Left hindlimb (tissue), 1 donor: ENCODE measurements at places on chromosomes 5 and 9.

DNA sequence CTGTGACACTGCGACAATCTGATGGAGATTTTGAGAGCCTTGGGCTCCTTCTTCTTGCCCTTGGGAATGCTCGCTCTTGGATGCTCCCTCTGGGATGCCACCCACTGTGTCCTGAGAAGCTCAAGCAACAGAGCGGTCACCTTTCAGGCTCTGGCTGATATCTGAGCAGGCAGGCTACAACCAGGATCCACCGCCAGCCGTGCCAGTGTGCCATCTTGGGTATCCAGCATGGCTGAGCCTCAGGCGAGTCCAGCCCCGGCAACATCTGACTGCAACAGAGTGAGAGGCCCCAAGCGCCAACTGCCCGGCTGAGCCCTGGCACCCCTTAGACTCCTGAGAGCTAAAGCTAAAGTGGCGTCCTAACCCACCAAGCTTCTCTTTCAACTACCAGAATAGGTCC, 202.1 kb downstream of the IRX2 start:
- DNase-seq: no peak

- DNase-seq: no peak
Measured at GRCh38 chr5:7867260-7867659, 1.6 kb downstream of the FASTKD3 start.

GRCh38 chr9:4620057-4620765, 41.9 kb upstream of the PLPP6 start:
- DNase-seq: no peak

GRCh38 chr9:20224756-20225155, 397.5 kb downstream of the MLLT3 start:
- no peak for DNase-seq

DNA sequence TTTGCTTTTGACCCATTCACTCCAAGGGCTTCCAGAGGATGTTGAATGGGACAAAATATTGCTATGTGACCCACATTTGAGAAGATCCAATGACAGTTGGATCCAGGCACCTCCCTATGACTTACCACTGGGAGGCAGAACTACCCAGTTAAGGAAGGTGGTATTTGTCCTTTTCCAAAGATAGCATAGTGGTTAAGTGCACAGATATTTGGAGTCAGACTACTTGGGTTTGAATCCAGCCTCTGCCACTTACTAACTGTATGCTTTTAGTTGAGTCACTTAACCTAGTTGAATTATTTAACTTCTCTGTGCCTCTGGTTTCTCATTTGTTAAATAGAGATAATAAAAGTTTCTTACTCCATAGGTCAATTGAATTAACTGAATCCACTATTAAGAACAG, 74.5 kb upstream of the PALM2AKAP2 start:
- no peak for DNase-seq

DNA sequence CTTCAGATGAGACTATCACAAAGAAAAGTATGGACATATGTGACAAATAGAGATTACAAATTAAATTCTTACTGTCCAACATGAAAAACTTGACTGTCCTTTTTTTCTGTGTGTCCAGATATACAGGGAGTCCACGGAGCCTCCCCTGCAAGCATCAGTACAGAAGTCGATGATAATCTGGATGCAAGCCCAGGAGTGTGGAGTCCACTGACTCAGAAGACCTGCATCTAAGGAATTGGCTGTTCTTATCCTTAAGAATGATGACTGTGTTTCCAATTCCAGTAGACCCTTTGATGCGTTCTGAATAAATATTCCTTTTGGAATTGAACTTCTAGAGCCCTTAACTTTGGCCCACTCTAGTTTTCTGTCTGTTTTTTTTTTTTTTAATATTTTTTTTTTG, 56.7 kb upstream of the TAF11L2 start:
- DNase-seq: no peak

- no peak for DNase-seq
Measured at GRCh38 chr5:147558826-147559225, 49.0 kb upstream of the DPYSL3 start.

DNA sequence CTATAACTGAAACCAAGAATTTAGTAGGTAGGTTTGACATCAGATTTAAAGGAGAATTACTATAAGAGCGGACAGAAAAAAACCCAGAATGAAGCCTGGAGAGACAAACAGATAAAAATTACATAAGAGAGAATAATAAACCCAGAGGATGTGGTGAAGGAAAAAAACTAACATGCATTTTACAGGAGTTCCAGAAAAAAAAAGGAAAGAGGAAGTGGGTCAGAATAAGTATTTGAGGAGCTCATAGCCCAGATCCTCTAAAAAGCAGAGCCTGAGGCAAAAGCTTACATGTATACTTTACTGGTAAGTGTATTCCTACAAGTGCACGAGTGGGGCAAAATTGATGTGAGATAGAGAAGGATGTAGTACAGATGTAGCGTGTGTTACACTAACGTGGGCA, 43.1 kb upstream of the NAA35 start:
- no peak for DNase-seq

GRCh38 chr9:132069046-132069898, 10.4 kb downstream of the MED27 start:
- no peak for DNase-seq

DNA sequence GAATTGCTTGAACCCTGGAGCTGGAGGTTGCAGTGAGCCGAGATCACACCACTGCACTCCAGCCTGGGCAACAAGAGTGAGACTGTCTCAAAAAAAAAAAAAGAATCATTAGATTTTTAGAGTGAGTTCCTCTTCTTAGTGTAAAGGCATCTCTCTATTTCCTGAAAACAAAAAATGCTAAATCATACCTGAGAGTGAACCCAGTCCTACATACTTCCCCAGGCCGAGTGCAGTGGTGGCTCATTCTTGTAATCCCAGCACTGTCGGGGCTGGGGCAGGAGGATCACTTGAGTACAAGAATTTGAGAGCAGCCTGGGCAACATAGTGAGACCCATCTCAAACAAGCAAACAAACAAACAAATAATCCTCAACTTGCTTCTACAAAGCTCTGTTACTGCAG, 38.2 kb upstream of the LPAR1 start:
- no peak for DNase-seq

GRCh38 chr9:85258823-85259370, 482.9 kb downstream of the AGTPBP1 start:
- peak; percentile 77 for DNase-seq

- DNase-seq: no peak
Measured at GRCh38 chr9:96108691-96109380, 193.1 kb downstream of the HSD17B3 start.

GRCh38 chr5:159385536-159385935, 55.2 kb upstream of the IL12B start:
- DNase-seq: no peak

GRCh38 chr9:85417674-85418073, 324.1 kb downstream of the AGTPBP1 start:
- no peak for DNase-seq

GRCh38 chr9:15231788-15232635, 75.0 kb downstream of the TTC39B start:
- DNase-seq: no peak

- DNase-seq: no peak
Measured at GRCh38 chr9:122254761-122255160, 9.9 kb downstream of the RBM18 start.

DNA sequence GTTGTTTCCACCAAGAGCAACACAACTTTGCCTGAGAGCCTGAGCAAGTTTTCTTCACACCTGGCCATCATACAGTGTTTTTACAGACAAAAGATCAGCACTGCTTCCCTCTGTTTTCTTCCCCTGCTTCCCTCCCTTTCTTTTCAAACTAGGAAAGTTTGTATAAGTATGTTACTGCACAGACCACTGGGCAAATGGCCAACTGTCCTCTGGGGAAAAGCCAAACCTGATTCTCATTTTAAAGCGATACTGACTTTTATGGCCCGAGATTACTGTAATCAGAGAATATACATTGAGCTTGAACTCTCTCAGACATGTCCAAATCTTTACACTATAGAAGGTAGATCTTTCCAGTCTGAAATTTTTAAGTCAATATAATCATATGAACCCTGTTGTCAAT, 415.0 kb downstream of the NFIB start:
- DNase-seq: no peak

GRCh38 chr5:173094012-173094661, 38.0 kb downstream of the CREBRF start:
- DNase-seq: no peak

- DNase-seq: no peak
Measured at GRCh38 chr9:88308831-88309560, 79.2 kb upstream of the SPIN1 start.

- DNase-seq: no peak
Measured at GRCh38 chr9:136687721-136688223, 515 bp upstream of the AGPAT2 start.

DNA sequence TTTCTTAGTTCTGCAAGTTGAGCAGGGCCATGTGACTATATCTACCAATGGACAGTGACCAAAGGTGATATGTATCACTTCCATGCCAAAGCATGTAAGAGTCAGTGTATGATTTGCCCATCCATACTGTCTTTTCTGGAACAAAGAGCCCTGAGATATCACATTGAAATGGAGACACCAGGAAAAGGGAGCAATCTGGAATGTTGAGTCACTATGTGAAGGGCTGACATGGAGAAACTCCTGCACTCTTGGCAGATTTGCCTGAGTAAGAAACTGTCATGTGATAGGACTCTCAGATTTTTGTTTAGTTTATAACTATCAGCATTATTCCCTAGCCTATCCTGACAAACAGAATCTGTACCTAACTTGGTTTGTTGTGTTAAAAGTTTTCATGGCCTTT, 29.8 kb upstream of the TMEM161B start:
- no peak for DNase-seq

GRCh38 chr9:6113819-6114218, 98.4 kb upstream of the RANBP6 start:
- DNase-seq: no peak

GRCh38 chr5:126543660-126544059, 51.4 kb downstream of the ALDH7A1 start:
- no peak for DNase-seq

DNA sequence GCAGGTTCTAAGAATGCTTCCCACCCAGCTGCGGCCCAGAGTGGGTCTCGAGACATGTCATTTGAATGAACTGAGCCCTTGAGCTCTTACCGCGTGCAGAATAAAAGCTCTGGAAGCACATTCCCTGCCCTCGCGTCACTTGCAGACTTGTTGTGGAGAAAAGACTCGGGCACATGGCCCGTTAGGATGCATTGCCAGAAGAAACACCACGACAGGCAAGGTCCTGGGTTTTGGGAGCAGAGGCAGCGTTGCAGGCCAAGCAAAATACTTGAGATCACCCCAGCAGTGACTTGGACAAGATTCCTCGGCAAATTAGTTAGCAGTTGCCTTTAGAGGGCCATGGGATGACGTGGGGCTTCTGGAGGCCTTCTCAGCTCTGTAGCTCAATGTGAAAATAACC, 170.8 kb upstream of the MSX2 start:
- peak; percentile 76 for DNase-seq

DNA sequence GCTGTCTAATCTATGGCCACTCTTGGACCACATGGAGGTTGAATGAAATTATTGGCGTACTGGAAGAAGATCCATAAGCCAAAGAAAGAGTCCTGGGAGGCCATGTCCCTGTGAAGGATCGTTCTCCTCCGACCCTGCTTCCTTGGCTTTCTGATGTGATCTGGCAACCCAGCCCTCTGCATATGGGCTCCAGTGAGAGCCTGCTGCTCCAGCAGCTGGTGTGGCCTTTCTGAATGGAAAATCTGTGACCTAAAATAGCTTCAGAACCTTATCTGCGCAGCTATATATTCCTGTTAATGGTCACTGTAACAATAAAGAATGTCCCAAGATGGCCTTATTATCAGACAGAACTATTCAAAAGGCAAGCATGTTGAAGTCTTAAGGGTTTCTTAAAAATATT, 40.2 kb upstream of the PHF2 start:
- DNase-seq: no peak

DNA sequence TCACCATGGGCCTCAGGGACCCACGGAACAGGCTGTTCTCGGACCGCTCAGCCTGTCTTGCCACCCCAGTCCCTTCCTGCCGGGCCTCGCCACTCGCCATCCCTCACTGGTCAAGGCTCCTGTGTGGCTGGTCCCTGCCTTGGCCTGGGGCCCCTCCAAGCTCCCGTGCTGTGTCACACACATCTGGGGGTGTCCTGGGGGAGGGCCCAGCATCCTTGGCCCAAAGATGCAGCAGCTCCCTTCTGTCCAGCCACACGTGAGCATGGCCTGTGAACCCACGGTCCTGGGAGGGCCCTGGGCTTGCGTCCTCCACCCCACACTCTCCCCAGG, 425 bp upstream of the EGFL7 start:
- no peak for DNase-seq

DNA sequence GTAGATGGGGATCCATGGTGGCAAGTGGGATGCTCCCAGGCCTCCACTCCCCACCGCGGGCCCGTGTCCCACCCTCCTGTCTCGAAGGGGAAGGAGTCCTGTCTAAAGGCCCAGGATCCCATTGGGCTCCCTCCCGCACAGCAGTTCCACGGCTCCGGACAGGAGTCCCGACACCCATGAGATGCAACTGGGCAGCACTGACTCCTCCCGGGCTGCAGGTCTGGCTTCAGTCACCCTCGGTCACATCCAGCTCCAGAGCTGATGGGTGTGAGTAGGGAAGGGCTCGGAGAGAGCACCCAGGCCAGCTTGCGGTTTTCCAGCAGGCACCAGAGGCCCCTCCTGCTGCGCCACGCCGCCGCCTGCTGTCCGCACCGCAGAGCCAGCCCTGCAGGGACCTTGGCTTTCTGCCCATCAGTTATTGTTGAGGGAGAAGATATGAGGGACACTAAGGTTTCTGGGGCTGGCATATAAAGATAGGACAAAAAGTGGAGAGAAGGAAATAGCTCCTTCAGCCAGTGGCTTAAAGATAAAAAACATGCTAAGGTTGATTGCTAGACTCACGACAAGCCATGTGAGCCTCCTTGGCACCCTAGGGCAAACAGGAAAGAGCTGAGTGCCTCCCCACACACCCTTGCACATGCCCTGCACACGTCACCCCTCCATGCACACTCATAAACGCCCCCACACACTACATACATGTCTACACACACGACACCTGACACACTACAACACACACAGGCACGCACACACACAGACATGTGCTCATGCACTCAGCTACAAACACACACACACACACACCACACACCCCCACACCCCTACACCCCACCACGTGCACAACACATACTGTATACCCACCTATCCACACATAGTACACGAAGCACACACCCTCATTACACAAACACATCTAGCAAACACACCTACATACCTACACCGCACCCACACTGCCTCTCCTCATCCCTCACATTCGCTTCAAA, 79.0 kb downstream of the AK8 start:
- no peak for DNase-seq

- DNase-seq: no peak
Measured at GRCh38 chr5:98085593-98085992, 687.9 kb upstream of the RGMB start.

- DNase-seq: no peak
Measured at GRCh38 chr5:108728566-108729241, 19.0 kb upstream of the FER start.

- DNase-seq: no peak
Measured at GRCh38 chr5:81925009-81925408, 46.8 kb upstream of the ATG10 start.

GRCh38 chr5:35320029-35320428, 89.7 kb upstream of the PRLR start:
- DNase-seq: no peak

- DNase-seq: no peak
Measured at GRCh38 chr5:96064877-96065276, 103.2 kb upstream of the ELL2 start.
